ENCODE measurements at places on chromosomes 3 and 15.

GRCh38 chr15:26889298-26889898 lies 22.5 kb downstream of the GABRA5 start:
- H3K4me3 ChIP-seq = no peak overlapping the region
- DNase-seq = peak; percentile 51
- no peaks in the 10 kb centered on the region for H3K36me3 ChIP-seq
- no peaks in the 10 kb centered on the region for H3K4me1 ChIP-seq
- H3K27me3 ChIP-seq = no peaks in the 10 kb centered on the region

DNA sequence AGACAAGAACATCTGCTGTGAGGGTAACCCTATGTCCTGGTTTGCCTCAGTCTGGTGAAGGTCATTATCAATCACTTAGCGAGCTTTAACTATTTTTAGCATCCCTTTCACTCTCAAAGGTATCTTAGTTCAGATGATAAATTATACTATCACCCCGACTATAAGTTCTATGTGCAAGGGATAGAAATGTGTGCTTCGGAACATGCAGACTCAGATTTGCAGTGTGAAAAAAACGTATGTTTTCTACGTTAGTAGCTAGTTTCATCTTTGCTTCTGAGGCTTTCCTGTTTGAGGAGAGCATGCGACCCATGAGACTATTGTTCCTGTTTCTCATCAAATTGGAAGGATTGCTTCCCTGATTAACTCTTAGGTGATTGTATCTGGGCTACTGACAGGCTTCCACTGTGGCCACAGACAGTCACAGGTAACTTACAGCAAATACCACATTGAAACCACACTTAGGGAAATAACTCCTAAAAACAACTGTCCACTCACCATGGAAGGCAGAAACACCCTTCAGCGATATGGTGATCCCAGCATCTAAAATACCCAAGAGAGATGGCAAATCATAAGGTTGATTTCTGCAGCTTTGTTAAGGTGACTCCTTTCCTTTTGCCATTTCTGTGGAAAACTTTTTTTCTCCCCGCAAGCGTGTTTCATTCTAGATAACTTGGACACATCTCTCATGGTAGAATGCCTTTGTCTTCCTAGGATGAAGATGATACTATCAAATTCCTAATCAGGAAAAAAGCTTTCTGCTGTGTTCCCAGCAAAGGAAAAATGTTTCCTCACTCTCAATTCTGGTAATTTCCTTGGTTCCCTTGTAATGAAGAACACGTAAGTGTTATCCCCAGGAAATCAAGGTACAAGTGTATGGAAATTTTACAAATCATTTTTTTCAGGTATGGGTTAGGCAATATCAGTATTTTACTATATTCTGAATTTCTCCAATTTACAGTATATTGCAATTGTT lies 5.2 kb downstream of the GCSAM start:
- no peak overlapping the region for H3K27ac ChIP-seq
- DNase-seq = no peak
- no peaks in the 10 kb centered on the region for H3K27me3 ChIP-seq
- H3K4me3 ChIP-seq = no peak overlapping the region

DNA sequence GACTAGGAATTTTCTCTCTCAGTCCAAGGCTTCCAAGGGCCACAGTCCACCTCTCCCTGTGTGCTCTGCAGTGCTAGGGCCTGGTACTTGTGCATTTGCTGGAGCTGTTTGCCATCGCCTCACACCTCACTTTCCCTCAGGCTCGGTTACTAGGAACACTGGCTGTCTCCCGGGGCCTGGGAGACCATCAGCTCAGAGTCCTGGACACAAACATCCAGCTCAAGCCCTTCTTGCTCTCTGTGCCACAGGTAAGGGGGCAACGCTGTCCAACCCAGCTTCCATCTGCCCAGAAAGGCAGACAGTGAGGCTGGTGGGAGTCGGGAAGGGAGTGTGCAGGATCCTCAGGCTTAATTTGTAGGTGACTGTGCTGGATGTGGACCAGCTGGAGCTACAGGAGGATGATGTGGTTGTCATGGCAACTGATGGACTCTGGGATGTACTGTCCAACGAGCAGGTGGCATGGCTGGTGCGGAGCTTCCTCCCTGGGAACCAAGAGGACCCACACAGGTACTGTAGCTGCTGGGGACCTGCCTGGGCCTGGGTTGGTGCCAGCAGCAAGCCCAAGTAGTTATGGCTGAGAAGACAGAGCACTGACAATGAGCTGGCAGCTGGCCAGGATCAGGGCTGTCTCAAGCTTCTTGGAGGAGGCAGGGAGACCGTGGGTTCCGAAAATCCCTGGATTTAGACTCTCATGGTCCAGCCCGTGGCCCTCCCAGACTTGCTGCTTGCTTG lies 3.4 kb downstream of the PPM1M start:
- no peaks in the 10 kb centered on the region for H3K36me3 ChIP-seq
- H3K27me3 ChIP-seq = no peaks in the 10 kb centered on the region
- no peak overlapping the region for H3K27ac ChIP-seq
- no peak for DNase-seq
- no peaks in the 10 kb centered on the region for H3K4me1 ChIP-seq

- DNase-seq = no peak
- H3K4me3 ChIP-seq = no peak overlapping the region
- no peaks in the 10 kb centered on the region for H3K36me3 ChIP-seq
- H3K27ac ChIP-seq = no peak overlapping the region
These were observed 5.2 kb upstream of the ZXDC start for GRCh38 chr3:126480861-126481260.

- no peak for DNase-seq
- no peaks in the 10 kb centered on the region for H3K4me1 ChIP-seq
- no peaks in the 10 kb centered on the region for H3K27me3 ChIP-seq
- peaks cover 7% of the 10 kb centered on the region for H3K36me3 ChIP-seq
- no peak overlapping the region for H3K27ac ChIP-seq
- H3K4me3 ChIP-seq = no peak overlapping the region
These were observed 17.3 kb downstream of the GTPBP8 start for GRCh38 chr3:113008117-113008516.
